ENCODE measurements at places on chromosomes 4 and X.

DNA sequence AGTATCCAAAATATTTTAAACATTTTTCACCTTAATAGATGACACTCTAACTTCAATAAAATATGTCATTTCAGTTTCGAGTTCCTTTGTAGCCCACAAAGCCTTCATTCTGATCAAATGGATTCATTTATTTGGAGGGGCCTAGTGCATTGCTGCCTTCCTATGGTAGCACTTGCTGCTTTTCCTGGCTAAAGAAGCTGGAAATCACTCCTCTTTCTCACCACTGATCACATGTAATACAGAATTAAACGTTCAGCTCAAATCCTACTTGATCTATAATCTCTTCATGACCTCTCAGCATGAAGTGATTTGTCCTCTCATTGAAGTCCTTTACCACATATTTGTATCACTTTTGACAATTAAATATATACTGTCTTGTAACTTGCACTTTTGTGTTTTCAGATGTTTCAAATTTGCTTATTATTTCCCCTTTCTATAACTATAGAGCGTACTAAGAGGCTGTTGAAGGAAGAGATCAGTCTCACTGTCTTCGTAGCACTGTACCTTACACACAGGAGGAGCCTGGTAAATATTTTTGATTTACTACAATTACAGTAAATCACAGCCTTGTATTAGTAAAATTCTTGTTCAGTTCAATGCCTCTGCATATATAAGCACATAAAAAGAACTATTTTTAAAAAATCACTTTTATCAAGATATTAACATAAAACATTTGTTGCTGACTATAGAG is 555 bp downstream of the CFI start:
- no peak for DNase-seq

DNA sequence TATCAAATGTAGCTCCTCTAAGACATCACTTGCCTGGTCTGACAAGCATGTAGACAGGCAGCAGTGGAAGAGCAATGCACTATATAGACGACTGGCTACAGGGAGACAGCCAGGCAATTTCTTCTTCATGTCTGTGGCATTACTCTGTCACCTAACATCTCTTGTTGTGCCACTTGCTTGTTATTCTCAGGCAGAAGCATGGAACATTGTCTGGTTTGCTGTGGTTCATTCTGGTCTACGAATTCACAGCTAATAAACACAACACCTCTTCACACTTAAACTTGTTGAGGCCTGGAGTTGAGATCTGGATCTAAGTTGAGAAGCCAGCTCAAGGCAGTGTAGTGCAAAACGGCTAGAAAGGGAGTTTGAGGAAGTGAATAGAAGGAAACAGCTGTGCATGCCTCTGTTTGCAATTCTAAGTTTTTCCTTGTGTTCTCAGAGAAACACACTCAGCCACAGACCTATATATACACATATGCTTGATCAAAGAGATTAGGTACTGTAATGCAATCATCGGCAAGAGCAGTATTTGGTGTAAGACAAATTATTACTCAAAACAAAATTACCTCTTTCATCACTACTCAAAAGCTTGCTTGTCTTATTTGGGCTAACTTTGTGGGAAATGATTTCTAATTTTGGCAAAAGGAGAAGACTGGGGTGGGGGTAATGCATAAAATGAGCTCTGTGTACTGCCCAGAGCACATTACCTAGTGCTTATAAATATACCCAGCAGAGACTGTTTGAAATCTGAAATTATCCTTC is 243.8 kb downstream of the PPP3CA start:
- no peak for DNase-seq

DNA sequence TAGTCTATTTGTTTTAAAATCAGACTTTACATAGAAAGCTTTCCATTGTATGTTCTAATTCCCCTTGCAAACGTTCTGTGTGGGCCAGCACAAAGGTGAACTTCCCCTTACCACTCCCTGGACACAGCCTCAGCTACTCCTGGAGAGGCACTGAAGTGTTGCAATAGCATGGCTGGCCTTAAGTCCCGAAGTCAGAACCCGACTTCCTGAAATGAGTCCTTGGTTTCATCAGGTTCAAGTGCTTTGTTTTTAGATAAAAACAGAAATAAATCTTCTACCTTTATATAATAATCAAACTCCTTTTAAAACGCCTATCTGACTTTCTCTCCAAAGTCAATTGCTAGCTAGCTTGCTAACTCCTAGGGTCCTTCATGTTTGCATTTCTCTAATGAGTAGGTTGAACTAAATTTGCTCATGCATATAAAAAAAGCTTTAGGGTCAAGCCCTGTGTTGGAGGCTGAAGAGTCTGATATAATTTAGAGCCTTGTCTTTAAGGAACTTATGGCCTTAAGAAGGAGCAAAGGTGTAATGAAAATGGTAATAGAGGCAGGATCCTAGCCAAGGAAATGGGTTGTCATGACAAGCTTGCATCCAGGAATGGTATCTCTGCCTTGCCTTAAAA is 9.0 kb downstream of the BMP3 start:
- DNase-seq: no peak

- no peak for DNase-seq
Measured at GRCh38 chr4:76809594-76810305, 88.2 kb downstream of the SOWAHB start.

DNA sequence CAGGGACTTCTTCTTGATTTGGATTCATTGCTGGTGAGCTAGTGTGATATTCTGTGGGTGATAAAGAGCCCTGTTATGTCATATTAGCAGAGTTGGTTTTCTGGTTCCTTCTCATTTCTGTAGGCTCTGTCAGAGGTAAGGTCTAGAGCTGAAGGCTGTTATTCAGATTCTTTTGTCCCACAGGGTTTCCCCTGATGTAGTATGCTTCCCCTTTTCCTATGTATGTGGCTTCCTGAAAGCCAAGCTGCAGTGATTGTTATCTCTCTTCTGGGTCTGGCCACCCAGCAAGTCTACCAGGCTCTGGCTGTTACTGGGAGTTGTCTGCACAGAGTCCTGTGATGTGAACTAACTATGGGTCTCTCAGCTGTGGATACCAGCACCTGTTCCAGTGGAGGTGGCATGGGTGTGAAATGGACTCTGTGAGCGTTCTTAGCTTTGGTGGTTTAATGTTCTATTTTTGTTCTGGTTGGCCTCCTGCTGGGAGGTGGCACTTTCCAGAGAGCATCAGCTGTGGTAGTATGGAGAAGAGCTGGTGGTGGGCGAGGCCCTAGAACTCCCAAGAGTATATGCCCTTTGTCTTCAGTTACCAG is 373.7 kb downstream of the AR start:
- DNase-seq: no peak

GRCh38 chrX:50812995-50813842 is 775 bp downstream of the SHROOM4 start:
- no peak for DNase-seq

DNA sequence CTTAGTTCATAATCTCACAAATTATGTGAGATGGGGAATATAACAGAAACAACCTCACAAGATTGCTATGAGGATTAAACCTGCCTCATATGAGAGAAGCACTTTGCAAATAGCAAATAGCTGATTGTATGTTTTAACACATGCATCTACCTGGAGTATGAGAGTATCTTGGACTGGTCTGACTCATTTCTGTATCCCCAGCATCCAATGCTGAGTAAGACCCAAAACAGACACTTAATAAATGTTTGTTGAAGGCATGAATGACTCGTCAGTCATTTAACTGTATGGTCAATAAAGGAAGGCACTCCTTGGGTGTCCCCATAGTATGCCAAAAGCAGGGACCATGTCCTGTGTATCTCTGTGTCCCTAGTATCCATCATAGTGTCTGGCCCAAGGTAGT is 350.9 kb upstream of the F9 start:
- no peak for DNase-seq

DNA sequence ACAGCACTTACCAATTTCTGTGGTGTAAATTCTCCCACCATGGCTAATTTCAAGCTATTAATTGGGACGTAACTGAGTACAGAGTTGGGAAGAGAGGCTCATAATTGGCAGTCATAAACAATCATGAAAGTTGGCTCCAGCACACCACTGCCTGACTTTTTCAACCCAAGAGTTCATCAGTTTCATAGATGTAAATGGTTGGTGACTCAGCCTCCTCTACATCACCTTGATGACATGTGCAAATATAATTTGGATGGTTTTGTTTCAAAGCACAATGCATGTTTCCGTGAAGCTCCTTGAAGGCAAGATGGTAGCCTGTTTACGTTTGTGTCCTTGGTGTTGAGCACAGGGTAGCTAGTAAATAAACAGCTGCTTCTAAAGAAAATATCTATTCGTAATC is 235.1 kb downstream of the LDB2 start:
- DNase-seq: no peak

GRCh38 chr4:2482693-2483092 is 13.8 kb downstream of the RNF4 start:
- DNase-seq: no peak

GRCh38 chr4:185903205-185903604 is 91.2 kb upstream of the SORBS2 start:
- no peak for DNase-seq

Data from hypothalamus (tissue), 51 donors.